ENCODE measurements at places on chromosomes 12 and 14.

- no peak for DNase-seq
Observed at GRCh38 chr12:7137908-7138307, 7.7 kb downstream of the CLSTN3 start.

DNA sequence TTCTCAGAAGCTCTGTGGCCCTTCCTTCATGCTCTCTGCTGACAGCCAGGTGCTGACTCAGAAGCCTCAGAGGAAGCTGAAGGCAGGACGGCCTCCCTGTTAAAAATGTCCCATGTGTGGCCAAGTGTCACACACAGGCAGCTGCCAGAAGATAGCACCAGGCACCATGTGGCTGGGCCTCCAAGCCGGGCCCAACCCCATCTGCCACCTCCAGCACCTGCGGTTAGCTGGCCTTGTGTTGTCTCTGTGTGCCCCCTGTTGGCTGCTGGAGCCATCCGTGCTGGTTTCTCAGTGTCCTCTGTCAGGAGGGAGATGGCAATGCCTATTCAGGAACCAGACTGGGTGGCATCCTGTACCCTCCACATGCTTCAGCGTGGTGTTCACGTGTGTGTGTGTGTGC, 63.2 kb downstream of the TSPAN11 start:
- peak; percentile 100 for DNase-seq

DNA sequence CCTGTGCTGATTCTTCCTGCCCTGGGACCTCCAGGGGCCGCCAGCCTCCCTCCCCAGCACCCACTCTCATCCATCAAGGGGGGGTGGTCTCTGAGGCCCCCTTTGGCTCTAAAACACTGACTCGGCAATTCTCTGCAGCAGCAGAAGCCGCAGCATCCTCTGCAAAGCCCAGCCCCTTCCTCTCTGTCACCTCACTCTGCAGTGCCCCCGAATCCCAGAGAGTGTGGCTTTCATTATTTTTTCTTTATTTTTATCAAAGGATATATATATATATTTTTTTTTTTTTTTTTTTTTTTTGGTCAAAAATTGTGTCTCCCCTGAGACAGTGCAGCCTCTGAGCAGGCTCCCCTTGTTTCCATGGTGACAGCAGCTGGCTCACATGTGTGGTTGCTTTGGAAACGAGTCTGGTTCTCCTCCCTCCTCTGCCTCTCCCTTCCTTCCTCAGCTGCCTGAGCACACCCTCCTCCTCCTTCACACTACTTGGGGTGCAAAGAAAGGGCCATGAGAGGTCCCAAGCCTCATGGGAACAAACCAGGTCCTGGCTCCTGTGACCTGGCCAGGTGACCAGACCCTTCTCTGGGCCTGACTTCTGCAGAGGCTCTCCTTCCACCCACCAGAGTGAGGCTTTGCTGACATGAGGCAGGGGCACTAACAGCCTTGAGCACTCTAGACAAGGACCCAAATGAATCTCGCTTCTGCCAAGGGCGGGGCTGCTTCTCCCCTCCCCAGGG, 100.5 kb downstream of the LRRC74A start:
- peak; percentile 84 for DNase-seq

DNA sequence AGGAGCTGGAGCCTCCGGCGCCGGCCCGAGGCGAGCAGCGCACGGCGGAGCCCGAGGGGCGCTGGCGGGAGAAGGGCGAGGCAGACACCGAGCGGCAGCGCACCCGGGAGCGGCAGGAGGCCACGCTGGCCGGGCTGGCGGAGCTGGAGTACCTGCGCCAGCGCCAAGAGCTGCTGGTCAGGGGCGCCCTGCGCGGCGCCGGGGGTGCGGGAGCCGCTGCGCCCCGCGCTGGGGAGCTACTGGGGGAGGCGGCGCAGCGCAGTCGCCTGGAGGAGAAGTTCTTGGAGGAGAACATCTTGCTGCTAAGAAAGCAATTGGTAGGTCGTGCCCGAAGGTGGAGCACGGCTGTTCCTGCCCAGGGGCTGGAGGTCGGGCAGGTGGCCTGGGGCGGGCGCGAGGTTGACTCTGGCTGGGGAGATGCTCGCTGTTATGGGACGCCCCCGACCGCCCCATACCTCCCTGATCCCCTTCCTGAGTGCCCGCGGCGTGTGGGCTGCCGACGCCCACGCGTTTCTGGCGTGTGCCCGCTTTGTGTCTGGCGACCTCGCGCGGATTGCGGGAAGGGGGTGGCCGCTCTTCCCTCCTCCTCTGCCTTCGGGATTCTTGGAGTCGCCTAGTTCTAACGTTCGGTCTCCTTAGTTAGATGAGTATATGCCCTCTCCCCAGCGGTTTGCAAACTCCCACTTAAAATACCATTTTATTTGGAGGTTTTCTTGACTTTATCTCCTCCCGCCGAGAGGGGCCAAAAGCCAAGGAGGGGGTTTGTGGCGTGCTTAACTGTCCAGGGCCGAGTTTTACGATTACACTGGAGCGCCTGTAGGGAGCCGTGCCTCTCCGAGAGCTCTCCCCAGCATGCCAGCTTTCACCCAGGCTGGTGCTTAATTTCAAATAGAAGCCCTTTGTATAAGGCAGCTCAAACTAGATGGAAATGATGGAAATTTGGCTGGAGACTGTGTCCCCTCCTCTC, 752 bp downstream of the DACT1 start:
- DNase-seq, result peak; percentile 81

DNA sequence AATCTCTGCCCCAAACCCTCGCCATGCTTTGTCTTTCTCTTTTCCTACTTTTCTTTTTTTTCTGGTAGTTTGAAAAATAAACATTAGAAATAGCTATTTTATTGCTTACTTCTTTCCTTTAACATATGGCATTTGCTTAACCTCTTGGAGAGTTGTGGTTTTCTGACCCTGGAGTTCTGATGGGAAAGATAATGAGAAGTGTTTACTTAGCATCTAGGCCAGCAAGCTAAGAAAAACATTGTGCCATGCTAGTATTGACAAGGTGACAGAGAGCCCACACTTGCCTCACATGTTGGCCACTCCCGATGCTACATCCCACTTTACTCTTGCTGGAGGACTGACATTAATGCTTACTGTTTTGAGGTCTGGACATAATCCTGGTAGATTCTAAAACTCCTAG, 886.2 kb downstream of the DIO2 start:
- DNase-seq, result peak; percentile 92

- peak; percentile 19 for DNase-seq
Observed at GRCh38 chr14:72743626-72744025, 150.3 kb downstream of the DPF3 start.

DNA sequence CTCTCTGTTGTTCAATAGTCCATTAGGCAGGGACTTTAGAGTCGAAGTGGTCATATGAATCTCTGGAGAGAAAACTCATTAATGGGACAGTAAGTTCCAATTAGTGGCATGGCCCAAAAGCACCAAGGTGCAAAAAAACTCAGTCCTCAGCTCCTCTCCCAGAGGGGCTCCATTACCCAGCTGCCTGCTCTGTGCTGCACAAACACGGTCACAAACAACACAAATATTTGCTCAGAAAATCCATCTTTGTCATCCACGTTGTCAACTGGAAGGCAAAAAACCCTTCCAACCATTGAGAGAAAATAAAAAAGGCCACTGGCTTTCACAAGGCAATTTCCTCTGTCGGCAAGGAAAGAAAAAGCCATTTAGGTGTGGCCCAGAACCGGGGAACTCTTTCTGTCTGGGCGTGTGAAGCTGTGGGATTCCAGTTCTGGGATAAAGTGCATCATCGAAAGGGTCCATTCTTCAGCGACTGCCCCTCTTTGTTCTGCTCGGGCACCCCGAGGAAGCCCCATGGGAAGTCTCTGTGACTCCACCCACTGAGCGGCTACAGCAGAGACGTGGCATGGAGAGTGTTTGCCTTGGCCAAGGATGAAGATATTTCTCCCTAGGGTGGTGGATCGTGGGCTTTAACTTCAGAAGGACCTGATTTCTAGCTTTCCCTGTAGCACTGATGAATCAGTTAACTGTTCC, 137.6 kb downstream of the VRK1 start:
- peak; percentile 36 for DNase-seq

DNA sequence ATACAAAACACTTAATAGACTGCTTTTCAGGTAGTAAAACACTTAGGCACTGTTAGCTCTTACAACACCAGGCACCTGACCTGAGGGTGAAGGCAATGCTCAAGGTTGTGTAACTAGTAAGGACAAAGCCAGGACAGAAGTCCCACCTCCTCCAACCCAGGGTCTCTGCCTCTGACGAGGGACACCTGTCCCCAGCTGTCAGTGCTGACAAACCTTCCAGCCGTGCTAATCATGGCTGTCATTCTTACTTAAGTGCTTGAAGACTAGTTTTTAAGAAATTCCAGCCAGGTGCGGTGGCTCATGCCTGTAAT, 62.5 kb upstream of the MAX start:
- DNase-seq, result no peak

- no peak for DNase-seq
Observed at GRCh38 chr14:76954394-76955190, 73.9 kb downstream of the IRF2BPL start.

- peak; percentile 99 for DNase-seq
Observed at GRCh38 chr12:49264873-49265792, at the start of gene TUBA1C. Gene TUBA1C, plus strand, starts transcription at chr12:49265082. Its CDS starts 100 bp downstream, at chr12:49265182.

DNA sequence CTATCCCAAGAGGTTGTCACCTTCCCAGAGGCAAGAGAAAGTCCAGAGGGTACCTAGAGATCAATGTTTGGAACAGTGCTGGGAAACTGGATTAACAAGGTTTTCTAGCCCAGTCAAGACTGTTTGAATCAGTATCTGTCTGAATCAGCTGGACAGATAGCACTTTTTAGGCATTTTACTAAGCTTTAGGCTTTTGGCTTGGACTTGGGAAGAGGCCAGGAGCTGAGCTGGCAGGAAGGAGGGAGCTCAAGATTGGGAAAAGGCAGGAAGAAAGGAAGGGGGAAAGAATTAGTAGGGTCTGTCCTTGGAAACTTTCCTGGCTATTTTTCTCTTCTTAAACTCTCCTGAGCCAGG, 8.3 kb downstream of the IKZF4 start:
- DNase-seq, result no peak

Measured in NCI-H69 (cell line).